ENCODE measurements at places on chromosomes 11 and 22.

DNA sequence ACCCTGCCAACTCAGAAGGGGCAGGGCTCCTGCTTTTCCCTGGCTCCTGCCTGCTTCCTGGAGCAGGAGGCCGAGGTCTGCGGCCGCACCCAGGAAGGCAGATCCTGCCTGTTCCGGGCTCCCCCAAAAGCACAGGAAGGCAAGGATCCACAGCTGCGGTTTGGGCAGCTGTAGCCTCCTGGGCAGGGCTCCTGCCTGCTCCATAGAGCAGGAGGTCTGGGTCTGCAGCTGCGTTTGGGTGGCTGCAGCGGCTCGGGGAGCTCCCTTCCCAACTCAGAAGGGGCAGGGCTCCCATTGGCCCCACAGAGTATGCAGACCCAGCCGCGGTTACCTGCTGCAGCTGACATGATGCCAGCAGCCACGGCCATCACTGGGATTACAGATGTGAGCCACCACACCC, 5.5 kb downstream of the UPK2 start:
- no peak for DNase-seq

DNA sequence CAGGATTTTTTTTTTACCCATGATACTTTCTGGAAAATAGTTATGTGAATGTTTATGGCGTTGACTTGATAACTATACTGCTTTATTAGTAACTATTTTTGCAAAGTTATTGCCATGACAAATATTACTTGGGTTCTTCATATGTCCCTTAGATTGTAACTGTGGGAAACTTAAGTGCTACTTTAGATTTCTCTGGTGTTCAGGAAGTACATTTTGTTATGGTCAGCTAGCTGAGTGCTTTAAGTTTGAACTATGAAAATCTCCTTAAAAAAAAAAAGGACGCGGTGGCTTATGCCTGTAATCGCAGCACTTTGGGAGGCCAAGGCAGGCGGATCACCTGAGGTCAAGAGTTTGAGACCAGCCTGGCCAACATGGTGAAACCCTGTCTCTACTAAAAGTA, 42.8 kb downstream of the CSTPP1 start:
- no peak for DNase-seq

- DNase-seq, result no peak
These were observed 268.3 kb downstream of the MN1 start for GRCh38 chr22:27533105-27533745.

GRCh38 chr11:65785319-65786007, 1.4 kb upstream of the OVOL1 start:
- no peak for DNase-seq

DNA sequence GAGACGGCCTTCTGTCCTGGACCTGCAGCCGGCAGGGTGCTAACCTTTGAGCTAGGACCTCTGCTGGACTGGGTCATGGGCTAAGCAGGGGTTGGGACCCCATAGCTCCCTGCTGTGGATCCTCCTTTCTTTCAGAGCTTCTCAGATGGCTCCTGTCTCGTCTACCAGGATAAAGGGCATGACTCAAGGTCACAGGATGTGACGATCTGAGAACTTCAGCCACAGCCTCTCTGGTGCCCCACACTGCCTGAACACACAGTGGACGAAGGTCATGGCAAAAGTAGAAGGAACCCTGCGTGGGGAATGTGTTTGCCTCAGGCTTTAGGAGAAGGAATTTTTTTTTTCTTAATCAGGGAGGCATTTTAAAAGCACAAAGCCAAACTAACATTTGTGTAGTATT, 196.7 kb downstream of the TRIM29 start:
- no peak for DNase-seq

- no peak for DNase-seq
These were observed 23.2 kb downstream of the TNRC6B start for GRCh38 chr22:40200795-40201530.

- DNase-seq, result no peak
These were observed 121.6 kb upstream of the SNX19 start for GRCh38 chr11:131037873-131038272.

DNA sequence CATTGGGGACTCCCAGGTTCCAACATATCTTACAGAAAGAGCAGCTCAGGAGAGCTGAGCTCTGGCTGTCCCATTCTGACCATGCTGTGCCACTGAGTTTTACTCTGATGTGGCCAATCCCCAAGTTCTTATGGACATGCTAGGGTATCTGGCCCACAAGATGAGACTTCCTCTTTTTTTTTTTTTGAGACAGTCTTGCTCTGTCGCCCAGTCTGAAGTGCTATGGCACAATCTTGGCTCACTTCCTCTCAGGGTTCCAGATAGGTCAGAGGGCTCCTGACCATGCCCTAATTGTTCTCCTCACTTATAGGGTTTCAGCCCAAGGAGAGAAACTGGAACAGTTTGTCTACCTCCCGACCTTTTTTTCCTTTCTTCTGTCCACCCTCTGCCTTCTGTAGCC, 152.3 kb upstream of the CCDC90B start:
- DNase-seq, result no peak

- no peak for DNase-seq
These were observed 2.3 kb upstream of the RHOD start for GRCh38 chr11:67054346-67054835.

DNA sequence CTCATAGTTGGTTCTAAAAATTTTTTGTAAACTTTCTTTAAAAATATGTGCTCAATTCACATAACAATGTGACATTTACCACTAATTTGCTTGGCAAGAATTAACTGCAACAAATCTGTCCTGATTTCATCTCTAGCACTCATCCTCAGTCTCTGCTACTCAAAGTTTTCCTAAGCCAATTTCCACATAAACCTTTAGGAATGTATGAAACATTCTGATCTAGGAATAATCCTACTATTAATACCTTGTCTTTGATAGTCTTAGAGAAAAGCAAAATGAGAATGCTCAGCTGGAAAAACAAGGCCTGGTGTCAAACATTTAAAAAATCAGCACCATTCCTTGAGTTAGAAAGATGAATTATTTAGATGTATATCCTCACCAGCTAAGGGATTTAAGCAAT, 114.3 kb downstream of the CD44 start:
- DNase-seq, result no peak

- DNase-seq, result peak; percentile 25
These were observed 73.0 kb downstream of the PAK1 start for GRCh38 chr11:77400775-77401449.

GRCh38 chr11:89463266-89463780, 27.9 kb downstream of the NOX4 start:
- no peak for DNase-seq

DNA sequence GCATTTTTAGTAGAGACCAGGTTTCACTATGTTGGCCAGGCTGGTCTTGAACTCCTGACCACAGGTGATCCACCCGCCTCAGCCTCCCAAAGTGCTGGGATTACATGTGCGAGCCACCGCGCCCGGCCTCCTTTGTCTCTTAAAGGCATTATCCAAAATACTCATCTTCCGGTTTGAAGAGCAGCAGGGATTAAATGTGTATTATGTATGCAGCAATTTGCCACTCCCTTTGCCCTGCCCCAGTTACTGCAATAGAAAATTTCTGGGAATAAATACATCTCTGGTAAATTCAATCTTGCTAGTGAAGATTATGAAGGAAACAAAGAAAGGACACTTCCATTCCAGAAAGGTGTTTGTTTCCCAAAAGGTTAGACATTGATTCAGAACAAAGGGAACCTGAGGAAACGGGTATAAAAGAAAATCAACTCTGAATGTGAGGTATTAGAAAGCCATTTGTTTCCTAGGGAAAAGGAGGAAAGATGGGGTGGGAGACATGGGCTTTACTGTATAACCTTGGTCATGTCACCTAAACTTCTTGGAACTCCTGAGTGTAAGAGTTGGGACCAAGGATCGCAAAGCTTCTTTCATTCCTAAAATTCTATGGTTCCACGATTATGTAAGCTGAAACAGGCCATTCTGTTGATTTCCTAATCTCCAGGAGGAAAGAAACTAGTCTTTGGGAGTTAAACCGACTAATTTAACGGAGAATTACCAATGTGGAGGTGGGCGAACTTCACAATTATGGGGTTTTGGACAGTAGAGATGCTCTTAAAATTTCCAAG, 959 bp upstream of the HIPK3 start:
- no peak for DNase-seq

DNA sequence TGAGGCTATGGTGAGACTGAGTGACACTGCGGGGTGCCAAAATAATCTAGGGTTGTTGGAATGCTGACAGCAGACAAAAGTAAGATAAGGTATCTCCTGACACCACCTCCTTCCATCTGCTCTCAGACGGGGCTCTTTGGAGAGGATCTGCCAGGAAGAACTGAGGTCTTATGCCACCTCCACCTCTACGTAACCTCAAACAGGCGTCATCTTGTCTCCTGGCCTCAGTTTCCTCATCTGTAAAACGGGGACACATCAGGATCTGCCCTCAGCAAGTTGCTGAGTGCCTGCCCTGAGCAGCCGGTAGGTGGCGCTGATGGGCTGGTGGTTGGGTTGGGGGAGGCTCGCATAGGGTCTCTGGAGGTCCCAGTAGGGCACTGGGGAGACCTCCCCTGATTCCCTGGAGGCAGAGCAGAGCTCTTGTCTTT, 1.7 kb upstream of the MYEOV start:
- no peak for DNase-seq

DNA sequence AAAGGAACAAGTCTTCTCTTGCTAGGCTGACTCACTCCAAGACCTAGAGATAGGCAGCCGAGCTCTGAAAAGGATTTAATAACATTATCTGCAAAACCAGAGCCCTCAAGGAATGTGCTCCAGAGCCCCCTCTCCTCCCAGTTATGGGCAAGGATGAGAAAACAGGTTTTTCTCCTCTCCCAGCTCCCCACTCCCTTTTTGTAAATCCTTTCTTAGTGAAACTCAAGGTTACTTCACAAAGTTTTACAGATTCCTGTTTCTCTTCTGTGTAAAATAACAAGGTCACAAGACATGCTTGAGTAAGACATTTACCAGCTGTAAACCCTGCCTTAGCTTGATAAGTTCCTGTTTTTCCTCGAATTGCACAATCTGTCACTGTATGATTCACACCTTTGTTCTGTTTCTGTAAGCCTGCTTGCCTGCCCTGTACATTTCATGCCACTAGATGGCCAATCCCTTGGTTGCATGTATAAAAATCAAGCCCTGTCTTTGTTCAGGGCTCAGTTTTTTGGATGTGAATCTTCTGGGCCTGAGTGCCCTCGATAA, 489.4 kb downstream of the KCNA4 start:
- no peak for DNase-seq

- DNase-seq, result no peak
These were observed 137.3 kb downstream of the CACNA1I start for GRCh38 chr22:39707816-39708215.

DNA sequence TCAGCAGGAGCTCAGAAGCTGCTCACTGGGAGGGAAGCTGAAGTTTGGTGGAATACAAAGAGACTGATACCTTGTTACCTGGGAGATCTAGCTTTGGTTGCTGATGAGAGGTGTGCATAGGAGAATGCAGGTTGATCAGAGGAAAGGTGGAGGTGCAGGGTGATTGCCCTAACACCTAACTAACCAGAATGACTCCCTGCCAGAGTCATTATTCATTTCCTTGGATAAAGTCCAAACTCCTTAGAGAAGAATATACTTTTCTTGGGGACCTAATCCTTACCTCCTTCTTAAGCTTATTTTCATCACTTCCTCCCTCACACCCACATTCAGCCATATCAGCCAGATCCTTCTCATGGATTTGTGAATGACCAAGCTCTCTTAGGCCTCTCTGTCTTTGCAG, 814.2 kb upstream of the TENM4 start:
- DNase-seq, result no peak

- no peak for DNase-seq
These were observed 10.5 kb downstream of the ZMAT5 start for GRCh38 chr22:29756341-29756740.

DNA sequence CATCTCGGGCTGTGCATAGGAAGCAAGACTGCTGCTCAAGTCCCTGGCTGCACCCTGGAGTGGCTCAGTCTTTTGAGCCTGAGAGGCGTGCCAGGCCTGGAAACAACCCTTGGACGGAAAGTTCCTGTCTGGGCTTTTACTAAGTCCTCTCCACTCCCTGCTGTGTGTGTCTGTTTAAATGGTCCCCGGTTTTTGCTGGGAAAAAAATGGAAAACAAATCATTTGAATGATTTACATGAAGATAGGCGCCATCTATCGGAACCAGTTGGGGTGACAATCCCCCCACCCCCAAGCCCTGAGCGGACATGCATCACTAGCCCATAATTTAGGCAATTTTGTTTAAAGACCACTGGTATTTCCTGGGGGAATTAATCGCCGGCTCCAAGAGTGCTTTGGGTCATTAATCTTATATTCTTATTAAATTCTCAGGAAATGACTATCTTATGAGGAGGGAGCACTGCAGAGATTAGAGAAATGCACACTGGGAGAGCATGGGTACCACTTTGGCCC, 2.7 kb upstream of the GAB2 start:
- DNase-seq, result peak; percentile 34

- no peak for DNase-seq
These were observed 507.0 kb downstream of the NTM start for GRCh38 chr11:131877246-131877942.

GRCh38 chr11:62082292-62082657, 41.5 kb upstream of the INCENP start:
- DNase-seq, result no peak

DNA sequence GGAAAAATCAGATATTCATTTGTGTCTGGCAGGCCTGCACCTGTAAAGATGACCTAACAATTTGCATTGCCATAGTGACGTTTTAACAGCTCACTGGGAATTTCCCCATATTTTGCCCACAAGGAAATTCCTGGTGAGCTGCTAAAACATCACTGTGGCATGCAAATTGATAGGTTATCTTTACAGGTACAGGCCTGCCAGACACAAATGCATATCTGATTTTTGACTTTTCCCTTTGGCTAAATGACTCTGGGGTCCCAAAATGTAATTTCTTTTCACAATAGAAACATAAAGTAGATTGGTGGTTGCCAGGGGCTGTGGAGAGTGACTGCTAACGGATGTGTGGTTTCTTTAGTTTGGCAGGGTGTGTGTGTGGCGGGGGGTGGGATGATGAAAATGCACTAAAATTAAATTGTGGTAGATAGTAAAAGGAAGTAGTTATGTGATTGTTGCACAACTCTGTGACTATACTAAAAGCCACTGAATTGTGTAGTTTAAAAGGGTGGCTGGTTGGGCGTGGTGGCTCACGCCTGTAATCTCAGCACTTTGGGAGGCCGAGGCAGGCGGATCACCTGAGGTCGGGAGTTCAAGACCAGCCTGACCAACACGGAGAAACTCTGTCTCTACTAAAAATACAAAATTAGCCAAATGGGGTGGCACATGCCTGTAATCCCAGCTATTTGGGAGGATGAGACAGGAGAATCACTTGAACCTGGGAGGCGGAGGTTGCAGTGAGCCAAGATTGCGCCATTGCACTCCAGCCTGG, 18.5 kb upstream of the FEZ1 start:
- DNase-seq, result no peak

DNA sequence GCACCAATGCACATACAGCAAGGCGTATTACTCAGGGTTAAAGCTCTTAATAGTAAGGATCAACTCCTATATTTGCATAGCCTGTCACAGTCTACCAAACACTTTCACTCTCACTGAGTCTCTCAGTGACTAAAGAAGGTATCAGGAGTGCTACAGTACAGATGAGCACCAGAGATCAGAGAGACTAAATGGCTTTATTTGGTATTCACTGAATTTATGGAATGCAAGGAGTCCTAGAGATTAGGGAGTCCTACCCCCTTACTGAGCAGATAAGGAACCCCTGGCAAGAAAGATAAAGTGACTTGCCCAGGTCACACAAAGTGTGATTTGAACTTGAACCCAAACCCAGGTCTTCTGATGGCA, 396.4 kb upstream of the CCDC90B start:
- DNase-seq, result no peak
